ENCODE measurements at places on chromosomes 5 and 9. TPM values are rescaled to one million over a fixed set of nuclear protein-coding genes. Genes with fewer than 3 reads are reported as not detected.

Gene HRH2
- 8.8 TPM for total RNA-seq

Gene DMRTA1
- 0.63 TPM for total RNA-seq

Gene FCN1
- 0.31 TPM for total RNA-seq

Gene KIF4B
- 0.63 TPM for total RNA-seq

Data from parietal lobe (tissue), 2 donors.